CD4-positive, alpha-beta T cell (primary cell): ENCODE measurements at places on chromosomes 12 and 14.

- H3K27me3 ChIP-seq: no peaks in the 10 kb centered on the region
- no peaks in the 10 kb centered on the region for H3K36me3 ChIP-seq
- DNase-seq: no peak
- no peaks in the 10 kb centered on the region for H3K4me1 ChIP-seq
- H3K27ac ChIP-seq: no peak overlapping the region
Observed at GRCh38 chr14:38944691-38945090, 158.3 kb downstream of the SEC23A start.

- H3K27me3 ChIP-seq: no peaks in the 10 kb centered on the region
- no peak overlapping the region for H3K27ac ChIP-seq
- H3K4me3 ChIP-seq: no peak overlapping the region
- no peaks in the 10 kb centered on the region for H3K36me3 ChIP-seq
- no peaks in the 10 kb centered on the region for H3K4me1 ChIP-seq
- DNase-seq: no peak
Observed at GRCh38 chr14:95040708-95041476, 116.4 kb downstream of the DICER1 start.

- H3K4me1 ChIP-seq: no peaks in the 10 kb centered on the region
- H3K36me3 ChIP-seq: no peaks in the 10 kb centered on the region
- DNase-seq: no peak
- H3K27me3 ChIP-seq: peaks cover 12% of the 10 kb centered on the region
Observed at GRCh38 chr12:41983394-41983793, 161.3 kb downstream of the GXYLT1 start.

GRCh38 chr12:66340131-66340530 lies 37.8 kb downstream of the HELB start:
- no peak for DNase-seq
- H3K36me3 ChIP-seq: peaks cover 89% of the 10 kb centered on the region
- H3K27ac ChIP-seq: no peak overlapping the region
- no peaks in the 10 kb centered on the region for H3K27me3 ChIP-seq
- H3K4me3 ChIP-seq: no peak overlapping the region
- H3K4me1 ChIP-seq: peaks cover 1% of the 10 kb centered on the region

DNA sequence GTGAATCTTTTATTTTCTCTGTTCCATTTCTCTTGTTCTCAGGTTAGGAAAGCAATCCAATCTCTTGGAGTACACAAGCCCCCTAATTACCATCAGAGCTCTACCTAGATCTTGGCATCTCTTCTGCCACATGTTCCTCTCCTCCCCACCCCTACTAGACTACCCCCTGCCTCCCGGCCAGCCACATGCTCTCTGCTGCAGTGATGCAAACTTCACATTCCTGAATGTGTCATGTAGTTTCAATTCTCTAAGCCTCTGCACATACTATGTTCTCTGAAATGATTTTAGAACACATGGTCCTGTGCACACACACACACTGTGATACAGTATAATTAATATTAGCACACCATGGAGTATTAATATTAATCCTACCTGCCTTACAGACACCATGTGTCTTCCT lies 104.6 kb downstream of the EFCAB11 start:
- no peaks in the 10 kb centered on the region for H3K27me3 ChIP-seq
- no peak overlapping the region for H3K4me3 ChIP-seq
- no peaks in the 10 kb centered on the region for H3K36me3 ChIP-seq
- H3K4me1 ChIP-seq: no peaks in the 10 kb centered on the region
- no peak overlapping the region for H3K27ac ChIP-seq

DNA sequence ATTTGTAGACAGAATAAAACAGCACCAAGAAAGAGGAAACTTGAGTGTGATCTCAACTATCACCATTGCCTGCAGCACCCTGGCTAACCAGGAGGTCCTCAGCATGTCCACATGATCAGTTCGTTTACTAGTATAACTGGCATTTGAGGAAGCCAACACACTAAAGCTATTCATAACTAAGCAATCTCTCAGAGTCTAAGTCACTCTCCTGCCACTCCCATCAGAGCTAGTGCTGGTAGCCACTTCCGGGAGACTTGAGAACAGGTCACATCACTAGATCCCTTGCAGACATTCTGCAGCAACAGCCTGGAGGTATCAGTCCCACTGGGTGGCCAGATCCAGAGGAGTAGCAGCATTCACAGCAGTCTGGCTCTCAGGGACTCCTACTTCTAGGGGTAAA lies 352.9 kb upstream of the OR4E1 start:
- no peak for DNase-seq
- H3K36me3 ChIP-seq: no peaks in the 10 kb centered on the region
- no peaks in the 10 kb centered on the region for H3K4me1 ChIP-seq
- H3K27me3 ChIP-seq: no peaks in the 10 kb centered on the region
- H3K4me3 ChIP-seq: no peak overlapping the region
- H3K27ac ChIP-seq: no peak overlapping the region

DNA sequence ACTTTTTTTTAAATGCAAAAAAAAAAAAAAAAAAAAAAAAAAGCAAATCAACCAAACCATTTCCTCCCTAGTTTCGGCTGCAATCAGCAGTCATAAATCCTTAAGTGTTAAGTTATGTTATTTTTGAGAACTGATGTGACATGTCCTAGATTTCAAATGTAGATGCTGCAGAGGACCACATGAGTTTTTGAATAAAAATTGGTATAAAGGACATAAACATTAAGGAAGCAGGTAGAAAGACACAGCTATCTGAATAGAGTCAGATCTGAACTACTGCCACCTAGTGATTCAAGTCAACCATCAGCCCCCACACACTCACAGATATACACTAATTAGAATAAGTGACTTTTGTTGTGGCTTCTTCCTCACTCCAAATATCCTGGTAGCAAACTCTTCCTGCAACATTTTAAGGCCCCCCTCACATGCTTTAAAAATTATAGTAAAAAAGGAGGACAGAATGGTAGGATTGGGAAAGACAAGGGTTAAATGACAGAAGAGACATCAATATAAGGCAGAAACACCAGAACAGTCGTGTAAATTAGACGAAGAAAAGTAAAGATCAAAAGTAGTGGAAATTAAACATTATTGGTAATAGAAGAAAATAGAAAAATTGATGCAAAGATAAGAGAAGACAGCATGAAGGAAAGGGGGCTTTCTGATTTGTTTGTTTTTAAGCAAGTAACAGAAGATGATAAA lies 394.5 kb upstream of the ATP2B1 start:
- DNase-seq: no peak
- H3K4me3 ChIP-seq: peak overlapping the region; percentile 13
- H3K36me3 ChIP-seq: no peaks in the 10 kb centered on the region
- no peaks in the 10 kb centered on the region for H3K27me3 ChIP-seq
- H3K4me1 ChIP-seq: no peaks in the 10 kb centered on the region

DNA sequence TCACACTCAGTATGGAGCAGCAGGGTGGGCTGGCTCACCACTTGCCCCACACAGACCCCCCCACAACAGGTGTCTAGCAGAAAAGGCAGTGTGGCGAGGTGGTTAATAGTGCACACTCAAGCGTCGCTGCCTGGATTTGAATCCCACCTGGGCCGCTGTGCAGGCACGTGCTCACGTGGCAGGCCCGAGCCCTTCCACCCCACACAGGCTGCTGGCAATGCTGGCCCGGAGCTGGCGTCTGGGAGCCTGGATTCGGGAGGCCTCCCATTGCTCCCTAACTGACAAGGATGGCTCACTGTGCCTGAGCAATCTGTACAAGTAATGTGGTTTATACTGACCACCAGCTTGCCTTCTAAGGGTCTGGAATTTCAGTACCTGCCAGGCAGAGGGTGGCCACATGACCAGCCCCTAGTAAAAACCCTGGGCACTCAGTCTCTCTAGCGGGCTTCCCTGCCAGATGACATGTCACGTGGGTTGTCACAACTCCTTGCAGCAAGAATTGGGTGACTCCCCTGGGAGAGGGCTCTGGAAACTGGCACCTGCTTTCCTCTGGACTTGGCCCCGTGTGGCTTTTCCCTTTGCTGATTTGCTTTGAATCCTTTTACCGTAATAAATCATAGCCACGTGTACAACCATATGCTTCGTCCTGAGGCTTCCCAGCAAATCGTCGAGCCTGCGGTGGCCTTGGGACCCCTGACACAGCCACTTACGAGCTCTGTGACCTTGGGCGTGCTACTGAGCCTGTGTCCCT lies 72.8 kb downstream of the SCARB1 start:
- no peaks in the 10 kb centered on the region for H3K36me3 ChIP-seq
- no peak for DNase-seq
- no peak overlapping the region for H3K27ac ChIP-seq
- H3K27me3 ChIP-seq: no peaks in the 10 kb centered on the region

GRCh38 chr14:34361504-34362011 lies 100.5 kb downstream of the SPTSSA start:
- no peaks in the 10 kb centered on the region for H3K27me3 ChIP-seq
- H3K27ac ChIP-seq: no peak overlapping the region
- no peaks in the 10 kb centered on the region for H3K36me3 ChIP-seq
- no peak overlapping the region for H3K4me3 ChIP-seq

DNA sequence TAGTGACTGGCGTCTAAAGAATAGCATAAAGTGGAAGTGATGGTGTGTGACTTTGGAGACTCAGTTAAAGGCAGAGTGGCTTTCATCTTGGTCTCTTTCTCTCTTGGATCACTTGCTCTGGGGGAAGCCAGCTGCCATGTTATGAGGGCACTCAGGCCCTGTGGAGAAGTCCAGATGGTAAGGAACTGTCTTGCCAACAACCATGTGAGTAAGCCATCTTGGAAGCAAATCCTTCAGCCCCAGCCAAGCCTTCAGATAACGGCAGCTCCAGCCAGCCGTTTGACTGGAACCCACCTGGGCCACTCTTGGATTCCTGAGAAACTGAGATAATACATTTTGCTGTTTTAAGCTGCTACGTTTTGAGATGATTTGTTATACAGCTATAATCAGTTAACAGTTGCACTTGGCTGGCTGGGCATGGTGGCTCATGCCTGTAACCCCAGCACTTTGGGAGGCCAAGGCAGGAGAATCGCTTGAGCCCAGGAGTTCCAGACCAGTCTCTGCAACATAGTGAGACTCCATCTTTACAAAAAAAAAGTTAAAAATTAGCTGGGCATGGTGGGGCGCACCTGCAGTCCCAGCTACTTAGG lies 7.7 kb upstream of the LRRC23 start:
- H3K27me3 ChIP-seq: no peaks in the 10 kb centered on the region
- no peak for DNase-seq
- no peak overlapping the region for H3K4me3 ChIP-seq
- H3K27ac ChIP-seq: no peak overlapping the region
- no peaks in the 10 kb centered on the region for H3K36me3 ChIP-seq
- H3K4me1 ChIP-seq: peaks cover 5% of the 10 kb centered on the region

GRCh38 chr12:53381731-53382630 lies 2.0 kb downstream of the SP1 start:
- peak overlapping the region; percentile 53 for H3K4me3 ChIP-seq
- DNase-seq: peak; percentile 28
- peak overlapping the region; percentile 44 for H3K27ac ChIP-seq
- no peaks in the 10 kb centered on the region for H3K27me3 ChIP-seq

DNA sequence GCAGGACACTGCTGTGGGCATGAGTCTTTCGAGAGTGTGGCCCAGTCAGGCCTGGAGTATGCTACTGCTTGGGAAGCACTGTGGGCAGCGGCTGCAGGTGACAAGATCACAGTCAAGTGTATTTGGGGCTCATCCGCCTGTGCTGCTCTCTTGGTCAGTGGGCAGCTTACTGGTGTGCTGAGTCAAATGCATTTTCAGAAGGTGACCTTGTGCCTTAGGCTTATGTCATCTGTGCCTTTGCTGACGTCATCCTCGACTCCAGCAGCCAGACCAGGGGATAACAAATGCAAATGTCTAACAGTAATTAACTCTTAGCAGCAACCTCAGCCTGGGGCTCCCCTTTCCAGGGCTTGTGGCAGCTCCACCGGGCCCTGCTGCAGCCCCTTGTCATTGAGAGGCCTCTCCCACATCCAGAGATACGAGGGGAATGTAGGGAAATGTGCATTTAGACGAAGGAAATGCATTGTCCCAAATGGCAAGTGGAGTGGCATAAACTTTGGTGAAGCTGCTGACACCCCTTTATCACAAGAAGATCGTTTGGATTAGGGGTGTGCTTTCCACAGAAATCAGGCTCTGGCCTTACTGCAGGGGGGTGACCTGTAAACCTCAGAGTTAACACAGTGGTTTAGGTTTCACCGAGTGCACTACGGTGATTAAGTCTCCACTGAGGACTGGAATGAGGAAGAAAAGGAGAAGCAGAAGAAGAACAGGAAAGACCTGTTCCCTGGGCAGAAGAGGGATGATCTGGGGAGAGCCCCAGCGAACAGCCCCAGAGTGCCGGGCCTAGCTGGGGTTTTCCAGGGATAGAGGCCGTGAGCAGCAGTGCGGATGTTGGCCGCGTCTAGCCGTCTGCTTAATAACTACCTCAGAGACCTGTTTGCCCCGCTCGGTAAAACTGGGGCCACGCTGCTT lies 39.7 kb downstream of the PSMA6 start:
- H3K36me3 ChIP-seq: no peaks in the 10 kb centered on the region
- no peaks in the 10 kb centered on the region for H3K27me3 ChIP-seq

GRCh38 chr12:45098766-45099165 lies 47.9 kb upstream of the DBX2 start:
- H3K4me3 ChIP-seq: no peak overlapping the region
- H3K27me3 ChIP-seq: peaks cover 3% of the 10 kb centered on the region
- no peaks in the 10 kb centered on the region for H3K4me1 ChIP-seq
- no peak for DNase-seq

DNA sequence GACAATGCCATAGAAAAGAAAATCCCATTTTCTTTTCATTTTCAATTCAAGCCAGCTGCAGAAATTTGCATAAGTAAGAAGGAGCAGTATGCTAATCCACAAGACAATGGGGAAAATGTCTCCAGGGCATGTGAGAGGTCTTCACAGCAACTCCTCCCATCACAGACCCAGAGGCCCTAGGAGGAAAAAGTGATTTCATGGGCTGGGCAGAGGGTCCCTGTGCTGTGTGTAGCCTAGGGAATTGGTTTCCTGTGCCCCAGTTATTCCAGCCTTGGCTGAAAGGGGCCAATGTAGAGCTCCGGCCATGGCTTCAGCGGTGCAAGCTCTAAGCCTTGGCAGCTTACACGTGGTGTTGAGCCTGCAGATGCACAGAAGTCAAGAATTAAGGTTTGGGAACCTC lies 211.4 kb downstream of the CCDC59 start:
- H3K4me3 ChIP-seq: no peak overlapping the region
- H3K36me3 ChIP-seq: no peaks in the 10 kb centered on the region
- DNase-seq: no peak
- H3K4me1 ChIP-seq: no peaks in the 10 kb centered on the region
- no peaks in the 10 kb centered on the region for H3K27me3 ChIP-seq

DNA sequence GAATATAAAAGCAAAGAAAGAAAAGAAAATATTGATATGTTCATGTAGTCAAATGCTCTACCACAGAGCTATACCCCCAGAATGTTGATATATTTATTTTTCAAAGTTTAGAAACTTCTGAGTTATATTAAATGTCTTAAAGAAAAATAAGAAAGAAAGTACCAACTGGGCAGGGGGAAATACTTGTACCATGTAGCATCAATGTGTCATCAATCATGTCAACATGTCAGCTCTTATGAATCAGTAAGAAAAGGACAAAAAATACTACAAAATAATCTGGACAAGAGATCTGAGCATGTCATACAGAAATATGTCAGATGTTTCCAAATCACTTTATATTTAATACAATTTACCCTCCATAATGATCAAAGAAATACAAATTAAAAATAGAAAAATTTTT lies 595.1 kb upstream of the ATP2B1 start:
- DNase-seq: no peak

DNA sequence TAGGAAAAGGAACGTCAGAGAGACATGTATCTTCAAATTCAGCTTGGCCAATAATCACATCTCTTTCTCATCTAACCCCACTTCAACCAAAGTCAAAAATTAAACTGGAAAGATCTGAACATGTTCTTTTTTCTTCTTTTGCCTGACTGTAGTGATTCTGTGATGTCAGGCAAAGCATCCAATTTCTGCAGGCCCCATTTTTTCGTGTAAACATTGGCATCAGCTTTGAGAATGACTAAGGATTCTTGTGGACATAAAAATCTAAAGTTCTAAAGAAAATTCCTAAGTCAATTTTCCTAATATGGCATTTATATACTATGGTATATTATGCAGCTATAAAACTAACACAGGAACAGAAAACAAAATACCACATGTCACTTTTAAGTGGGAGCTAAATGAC lies 89.1 kb downstream of the STXBP6 start:
- H3K27ac ChIP-seq: no peak overlapping the region
- H3K27me3 ChIP-seq: no peaks in the 10 kb centered on the region
- H3K4me3 ChIP-seq: no peak overlapping the region
